ENCODE measurements at places on chromosomes 5 and 9. TPM values are rescaled to one million over a fixed set of nuclear protein-coding genes. Genes with fewer than 3 reads are reported as not detected.
A peak's percentile ranks its signal among the peaks of the same experiment; 100 is the strongest.

The SLC46A2 gene
- total RNA-seq: not detected

GRCh38 chr9:20524776-20525175 lies 97.5 kb downstream of the MLLT3 start:
- no peak for DNase-seq

DNA sequence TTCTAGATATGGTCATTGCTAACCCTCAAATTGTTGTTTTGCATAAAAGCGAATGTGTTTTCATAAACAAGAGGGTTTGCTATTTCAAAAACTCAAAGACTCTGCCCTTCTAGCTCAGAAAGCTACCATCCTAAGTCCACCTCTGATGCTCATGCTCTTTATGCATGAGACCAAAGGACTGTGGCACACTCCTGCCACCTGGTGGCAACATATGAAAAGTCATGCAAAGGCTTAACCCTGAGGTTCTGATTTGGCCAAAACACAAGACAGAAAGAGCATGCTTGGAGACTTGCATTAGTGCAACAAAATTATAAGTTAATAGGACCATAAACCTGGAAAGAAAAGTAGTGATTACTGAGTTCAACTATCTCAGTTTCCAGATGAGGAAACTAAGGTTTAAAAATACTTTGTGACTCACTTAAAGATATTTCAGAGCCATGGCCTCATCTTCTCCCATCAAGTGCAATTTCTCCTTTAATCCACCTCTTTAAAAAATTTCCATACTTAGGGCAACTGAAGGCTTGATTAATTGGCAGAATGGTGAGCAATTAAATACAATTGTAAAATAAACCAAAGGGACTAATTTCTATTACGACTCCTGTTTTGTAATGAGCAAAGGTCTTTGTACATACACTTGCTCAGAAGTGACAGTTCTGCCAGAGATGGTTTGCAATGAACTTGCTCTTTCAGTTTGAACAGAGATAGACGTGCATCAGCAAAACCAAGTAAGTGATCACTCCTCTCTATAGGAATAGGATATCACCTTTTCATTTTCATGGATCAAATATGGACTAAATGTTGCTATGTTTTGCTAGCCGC lies 110.7 kb upstream of the RAD23B start:
- DNase-seq: peak; percentile 67

- no peak for DNase-seq
Measured at GRCh38 chr9:109742776-109743348, 37.1 kb upstream of the PALM2AKAP2 start.

DNA sequence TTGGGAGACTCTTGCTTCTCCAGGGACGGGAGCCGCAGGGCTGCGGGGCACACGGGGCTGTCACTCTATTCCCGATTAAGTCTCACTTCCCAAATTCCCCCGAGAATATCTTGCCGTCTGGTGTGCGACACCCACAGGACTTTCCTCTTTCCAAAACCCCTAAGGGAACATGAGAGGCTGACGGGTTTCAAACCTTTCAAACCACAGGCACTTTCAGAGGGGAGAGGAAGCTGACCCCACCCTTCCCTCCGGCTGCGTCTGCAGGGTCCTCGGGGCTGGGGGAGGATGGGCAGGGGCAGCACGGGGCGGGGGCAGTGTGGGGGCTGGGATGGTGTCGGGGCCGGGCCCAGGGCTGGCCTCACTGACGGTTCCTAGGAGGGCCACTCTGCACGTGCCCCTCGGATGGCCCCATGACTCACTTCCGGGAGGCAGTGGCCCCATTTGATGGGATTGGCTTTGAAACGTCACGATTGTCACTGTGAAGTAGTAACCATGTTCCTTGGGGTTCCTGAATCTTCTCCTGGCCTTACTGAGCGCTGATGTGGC lies 38.2 kb downstream of the SLC9A3 start:
- DNase-seq: no peak

- DNase-seq: no peak
Measured at GRCh38 chr9:126160067-126160853, 166.4 kb upstream of the MVB12B start.

- DNase-seq: no peak
Measured at GRCh38 chr5:6859023-6859422, 145.8 kb downstream of the TENT4A start.

GRCh38 chr9:137447722-137448601 lies 6.8 kb upstream of the ENTPD8 start:
- DNase-seq: no peak

- DNase-seq: no peak
Measured at GRCh38 chr5:132253008-132253441, 4.5 kb upstream of the PDLIM4 start.

All from HepG2 (cell line).